GM18507 (cell line): ENCODE measurements at places on chromosomes 2 and 18.

DNA sequence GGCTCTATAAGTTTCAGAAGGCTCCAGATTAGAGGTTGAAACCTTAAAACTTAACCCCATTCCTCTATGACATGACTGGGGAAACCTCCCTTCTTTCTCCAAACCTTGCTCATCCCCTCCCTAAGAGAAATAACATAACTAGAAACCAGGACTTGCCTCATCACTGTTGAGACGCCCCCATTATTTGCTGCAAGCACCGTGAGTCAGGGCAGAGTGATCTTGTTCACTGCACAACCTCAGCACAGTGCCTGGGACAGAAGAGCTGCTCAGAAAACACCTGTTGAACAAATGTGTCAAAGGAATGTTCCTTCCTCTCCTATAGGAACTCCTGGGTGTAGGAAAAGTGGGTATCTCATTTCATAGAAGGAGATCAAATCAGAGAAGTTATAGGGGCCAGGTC lies 132.7 kb upstream of the CTAGE1 start:
- DNase-seq = no peak

DNA sequence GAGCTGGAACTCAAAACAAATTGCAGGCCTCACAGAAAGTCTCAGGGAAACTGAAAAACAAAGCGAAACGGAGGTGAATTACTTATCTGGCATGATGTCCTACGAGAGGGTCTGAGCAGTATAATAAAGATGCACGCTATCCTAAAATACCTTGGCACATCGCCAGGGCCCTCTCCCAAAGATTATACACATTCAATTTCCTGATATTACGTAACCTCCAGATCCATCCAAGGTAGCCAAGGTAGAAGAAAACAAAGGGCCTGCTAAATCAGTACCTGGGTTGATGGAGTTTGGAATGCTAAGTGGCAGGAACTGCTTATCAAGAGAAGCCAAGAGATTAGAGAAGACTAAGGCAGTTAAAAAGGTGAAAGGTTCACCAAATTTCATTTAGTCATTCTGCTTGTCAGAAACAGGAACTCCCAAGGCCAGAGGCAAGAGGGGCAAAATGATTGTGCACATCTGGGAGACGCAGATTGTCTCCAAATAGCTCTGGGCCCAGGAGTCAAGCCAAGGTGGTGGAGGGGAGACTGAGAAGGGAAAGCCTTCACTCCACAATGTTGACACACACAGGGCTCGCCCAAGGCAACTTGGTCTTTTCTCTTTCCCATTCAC lies 236.8 kb upstream of the ATP5MC3 start:
- DNase-seq = no peak

DNA sequence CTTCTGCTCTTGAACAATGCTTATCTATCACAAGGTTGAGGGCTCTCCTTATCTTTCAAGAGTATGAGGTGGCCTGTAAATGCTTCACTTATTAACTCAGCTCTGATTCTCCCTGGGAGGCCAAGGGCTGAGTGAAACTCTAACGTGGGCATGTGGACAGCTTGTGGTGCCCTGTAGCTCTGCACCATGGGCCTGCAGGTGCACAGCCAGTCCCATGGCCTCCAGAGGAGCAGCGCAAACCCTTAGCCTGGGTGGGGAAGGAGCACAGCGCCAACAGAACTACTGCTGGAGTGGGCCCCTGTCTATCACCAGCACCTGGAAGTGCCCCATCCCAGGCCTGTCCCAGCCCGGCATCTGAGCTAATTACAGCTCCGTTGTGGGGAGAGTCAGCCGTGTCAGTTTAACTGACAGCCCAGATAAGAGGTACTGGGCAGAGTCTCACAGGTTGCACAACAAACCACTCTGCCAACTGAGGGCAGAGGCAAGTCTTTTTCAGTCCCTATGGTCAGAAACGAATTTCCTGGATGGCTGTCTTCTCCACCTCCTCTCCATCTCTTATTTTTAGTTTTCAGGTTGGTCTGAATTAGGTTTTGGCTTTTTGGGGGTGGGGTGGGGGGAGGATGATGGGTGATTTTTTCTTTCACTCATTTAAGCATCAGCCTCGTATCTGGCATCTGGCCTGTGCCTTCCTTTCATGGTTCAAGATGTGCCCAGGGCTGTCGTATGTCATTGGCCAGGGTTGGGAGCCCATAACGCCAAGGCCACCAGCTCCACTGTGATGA lies 219.5 kb downstream of the BCL2 start:
- DNase-seq = peak; percentile 58

GRCh38 chr2:46058140-46058539 lies 239.1 kb upstream of the EPAS1 start:
- no peak for DNase-seq

GRCh38 chr18:66395671-66396218 lies 208.1 kb downstream of the CDH19 start:
- DNase-seq = no peak

- DNase-seq = no peak
Observed at GRCh38 chr2:113240150-113240914, 38.4 kb downstream of the PAX8 start.

- no peak for DNase-seq
Observed at GRCh38 chr2:195649629-195650190, 7.3 kb upstream of the SLC39A10 start.

DNA sequence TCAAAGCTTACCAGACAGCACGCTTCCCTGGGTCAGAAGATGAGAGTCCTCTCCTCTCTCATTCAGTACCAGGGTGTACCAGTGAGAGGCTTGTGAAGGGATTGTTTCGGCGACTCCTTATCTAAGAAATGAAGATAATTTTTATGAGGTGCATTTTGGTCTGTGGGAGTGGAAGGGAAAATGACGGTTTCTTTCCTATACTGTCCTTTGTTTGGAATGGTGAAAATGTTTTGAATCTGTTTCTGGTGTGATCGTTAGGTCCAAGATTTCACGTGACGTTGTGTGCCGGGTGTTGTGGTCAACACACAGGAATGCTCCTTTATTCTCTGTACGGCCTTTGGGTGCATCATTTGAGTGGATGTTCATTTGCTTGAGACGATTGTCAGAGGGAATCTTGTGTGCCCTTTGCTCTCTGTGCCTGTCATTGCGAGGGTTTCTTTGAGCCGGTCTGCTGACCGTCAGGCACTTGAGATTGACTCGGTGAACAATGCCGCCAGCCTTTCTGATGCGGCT lies 183.5 kb downstream of the AGAP1 start:
- DNase-seq = no peak

DNA sequence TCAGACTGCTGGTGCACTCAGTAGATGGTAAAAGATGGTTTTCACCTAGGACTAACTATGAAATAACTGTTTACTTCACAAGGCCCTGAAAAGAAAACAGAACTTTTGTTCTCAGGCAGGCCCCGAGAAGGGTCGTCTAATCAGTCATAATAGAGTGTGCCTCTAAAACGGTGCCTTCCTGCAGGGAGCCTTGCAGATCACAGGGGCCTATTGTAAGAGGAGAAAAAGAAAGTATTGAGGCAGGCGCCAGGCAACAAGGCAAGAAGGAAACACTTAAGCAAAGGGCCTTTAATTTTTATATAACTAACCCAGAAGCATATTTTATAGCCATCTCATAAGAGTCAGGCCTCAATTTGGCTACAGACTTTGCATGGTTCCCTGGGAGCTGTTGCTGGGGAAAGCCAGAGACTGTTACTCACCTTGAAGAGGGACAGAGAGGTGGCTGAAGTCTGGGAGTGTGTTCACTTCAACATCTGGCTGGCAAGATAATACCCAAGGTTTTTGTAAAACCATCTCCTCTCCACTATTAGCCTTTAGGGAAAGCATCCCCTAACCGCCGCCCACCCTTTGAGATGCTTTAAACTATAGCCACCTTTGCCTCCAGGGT lies 117.1 kb downstream of the PRPF40A start:
- no peak for DNase-seq

GRCh38 chr2:176072951-176073904 lies 10.5 kb downstream of the EVX2 start:
- no peak for DNase-seq

GRCh38 chr2:160876765-160877164 lies 283.5 kb upstream of the TANK start:
- no peak for DNase-seq

GRCh38 chr2:28680657-28681056 lies 71.0 kb upstream of the PPP1CB start:
- no peak for DNase-seq

DNA sequence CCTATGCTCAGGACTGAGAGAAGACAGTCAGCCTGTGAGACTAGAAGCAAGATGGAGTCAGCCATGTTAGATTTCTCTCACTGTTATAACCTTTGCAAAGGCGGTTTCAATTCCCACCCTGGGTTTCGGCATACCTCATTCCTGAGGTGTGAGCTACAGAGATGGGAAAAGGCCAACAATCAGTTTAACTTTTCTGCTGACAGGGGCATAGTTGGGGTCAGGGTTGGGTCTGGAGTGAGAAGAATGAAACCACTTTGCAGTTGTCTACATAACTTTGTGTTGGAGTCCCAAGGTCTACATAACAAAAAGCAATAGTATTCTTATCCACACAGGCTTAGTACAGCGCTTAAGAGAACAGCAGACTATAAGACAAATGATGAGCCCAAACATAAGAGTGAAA lies 28.1 kb upstream of the FEZ2 start:
- no peak for DNase-seq

DNA sequence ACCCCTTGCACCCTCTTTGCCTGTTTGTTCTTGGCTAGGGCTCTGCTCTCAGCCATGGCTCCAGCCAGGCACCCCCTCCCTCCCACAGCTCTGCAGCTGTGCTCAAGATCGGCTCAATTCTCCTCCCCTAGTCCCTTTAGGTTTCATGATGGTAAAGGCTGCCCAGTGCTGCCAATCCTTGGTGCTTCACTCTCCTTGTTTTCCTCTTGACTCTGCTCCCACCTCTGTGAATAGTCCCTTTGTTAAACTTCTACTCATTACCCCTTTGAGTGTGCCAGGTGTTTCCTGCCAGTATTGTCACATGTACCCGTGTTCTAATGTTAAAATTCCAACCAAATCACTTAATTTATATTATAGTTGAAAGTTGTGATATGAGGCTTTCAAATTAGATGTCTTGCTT lies 101.0 kb upstream of the CERS6 start:
- no peak for DNase-seq

DNA sequence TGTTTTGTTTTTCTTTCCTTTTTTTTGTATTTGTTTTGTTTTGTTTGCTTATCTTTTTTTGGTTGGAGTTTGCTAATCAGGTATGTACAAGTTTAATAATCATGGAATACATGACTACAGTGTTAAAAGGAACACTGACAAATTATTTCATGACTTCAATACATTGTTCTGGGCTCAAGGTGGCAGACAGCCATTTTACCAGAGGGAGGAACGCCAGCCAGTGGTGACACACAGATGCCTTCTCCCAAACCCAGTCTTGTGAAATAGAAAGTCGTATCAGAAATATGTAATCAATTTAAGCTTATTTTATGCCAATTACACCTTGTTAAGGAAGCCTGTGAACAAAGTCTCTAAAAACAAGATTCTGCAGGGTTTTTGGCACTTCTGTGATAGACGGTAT lies 264.0 kb upstream of the EPHA4 start:
- no peak for DNase-seq

GRCh38 chr2:101120124-101120996 lies 30.8 kb downstream of the TBC1D8 start:
- DNase-seq = no peak

DNA sequence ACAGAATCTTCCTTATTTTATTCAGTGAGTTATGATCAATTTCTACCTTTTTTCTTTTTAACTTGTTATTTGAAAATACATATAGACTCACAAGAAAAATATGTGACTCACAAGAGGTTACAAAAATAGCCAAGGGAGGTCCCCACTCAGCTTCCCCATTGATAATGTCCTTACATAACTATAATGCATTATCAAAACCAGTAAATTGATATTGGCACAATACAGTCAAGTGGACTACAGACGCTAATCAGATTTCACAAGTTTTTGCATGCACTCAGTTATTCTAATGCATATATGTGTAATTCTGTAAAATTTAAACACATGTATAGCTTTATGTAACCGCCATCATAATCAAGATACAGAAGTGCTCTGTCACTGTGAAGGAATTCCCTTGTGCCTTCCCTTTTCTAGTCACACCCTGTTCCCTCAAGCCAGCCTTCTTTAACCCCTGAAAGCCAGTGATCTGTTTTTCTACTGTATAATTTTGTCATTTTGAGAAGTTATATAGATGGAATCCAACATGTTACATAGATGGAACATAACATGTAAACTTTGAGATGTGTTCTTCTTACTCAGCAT lies 118.4 kb downstream of the ALMS1 start:
- DNase-seq = no peak

GRCh38 chr18:50158866-50159653 lies 35.9 kb downstream of the MYO5B start:
- no peak for DNase-seq
